ENCODE measurements at places on chromosomes 16 and 17.

GRCh38 chr16:88316941-88317612, 65.7 kb upstream of the ZNF469 start:
- no peak for DNase-seq

- DNase-seq: no peak
Observed at GRCh38 chr17:7572338-7572587, 7.2 kb upstream of the CD68 start.

- no peak for DNase-seq
Observed at GRCh38 chr17:41739661-41740352, 5.4 kb upstream of the HAP1 start.

- DNase-seq: no peak
Observed at GRCh38 chr17:82956726-82957468, 117.1 kb upstream of the ZNF750 start.

GRCh38 chr17:31825961-31826691, 32.9 kb downstream of the COPRS start:
- no peak for DNase-seq

GRCh38 chr16:10981697-10982216, 37.4 kb downstream of the CLEC16A start:
- DNase-seq: no peak

DNA sequence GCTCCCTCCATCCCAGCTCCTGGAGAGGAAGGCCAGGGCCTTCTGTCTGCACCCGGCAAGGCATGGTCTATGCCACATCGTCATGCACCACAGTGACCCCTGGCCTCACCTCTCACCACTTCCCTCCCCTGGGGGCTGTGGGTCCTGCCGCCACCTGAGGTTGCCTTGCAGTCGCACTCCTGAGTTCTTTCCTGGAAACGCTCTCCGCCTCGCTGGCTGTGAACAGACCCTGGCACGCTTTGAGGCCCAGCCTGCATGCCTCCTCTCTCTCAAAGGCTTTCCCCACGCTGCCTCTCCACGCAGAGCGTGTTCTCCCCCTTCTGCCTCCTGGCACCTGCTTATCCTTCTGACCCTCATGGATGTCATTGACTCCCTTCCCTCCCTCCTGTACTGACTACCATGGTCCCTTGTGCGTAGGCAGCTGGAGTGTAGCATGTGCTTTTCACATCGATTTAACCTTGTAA, 45.4 kb downstream of the SEC14L1 start:
- DNase-seq: no peak

GRCh38 chr16:26382586-26382985, 684.1 kb upstream of the C16orf82 start:
- DNase-seq: no peak
